Left lobe of liver (tissue), 2 donors: ENCODE measurements at places on chromosomes 1 and 21.
A peak's percentile ranks its signal among the peaks of the same experiment; 100 is the strongest.

DNA sequence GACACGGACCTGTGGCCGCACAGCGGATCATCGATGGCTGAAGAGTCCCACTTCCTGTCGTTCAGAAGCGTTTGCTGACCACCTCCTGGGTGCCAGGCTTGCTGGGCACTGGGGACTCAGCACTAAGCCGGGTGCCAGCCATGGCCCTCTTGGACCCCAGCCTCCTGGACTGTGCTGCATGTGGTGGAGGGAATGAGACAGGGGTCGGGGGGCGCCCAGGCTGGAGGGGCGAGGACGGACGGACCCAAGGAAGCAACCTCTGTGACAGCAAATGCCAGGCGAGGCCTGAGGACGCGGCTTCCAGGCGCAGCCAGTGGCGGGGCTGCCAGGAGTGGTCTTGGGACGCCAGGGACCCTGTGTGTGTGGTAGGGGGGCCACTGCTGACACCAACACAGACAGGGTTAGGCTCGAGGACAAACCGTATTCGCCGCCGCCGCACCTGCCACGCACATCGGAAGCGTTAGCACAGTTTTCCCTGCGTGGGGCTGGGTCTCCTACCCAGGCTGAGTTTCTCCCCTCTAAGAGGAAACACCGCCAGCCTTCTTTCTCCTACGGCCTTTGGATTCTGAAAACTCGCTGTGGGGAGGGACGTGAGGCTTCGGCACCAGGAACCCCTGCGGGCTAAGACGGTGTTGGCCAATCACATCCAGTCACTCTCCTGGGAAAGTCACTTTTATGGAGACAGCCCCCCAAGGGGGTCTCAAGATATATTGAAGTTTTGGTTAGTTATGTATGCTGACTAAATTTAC lies 3.1 kb upstream of the MXRA8 start:
- peak; percentile 42 for DNase-seq

DNA sequence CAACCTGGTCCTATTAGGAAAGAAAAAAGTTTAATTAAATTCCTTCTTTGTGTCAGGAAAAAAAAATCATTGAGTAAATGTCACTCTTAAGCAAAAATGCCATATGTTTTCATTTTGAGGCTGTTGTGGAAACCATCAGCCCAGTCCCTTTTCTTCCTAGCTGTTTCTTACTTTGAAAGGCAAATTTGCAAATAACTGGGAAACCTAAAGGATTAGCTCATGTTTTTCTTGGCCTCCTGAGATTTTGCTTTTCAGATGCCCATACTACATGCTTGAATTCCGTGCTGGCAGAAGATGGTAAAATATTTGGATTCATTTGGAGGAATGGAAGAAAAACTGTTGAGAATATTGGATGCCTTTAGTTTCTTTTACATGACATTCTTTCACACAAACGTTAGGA lies 182.1 kb upstream of the ADAMTS5 start:
- DNase-seq = no peak

GRCh38 chr1:104294259-104294658 lies 544.6 kb downstream of the AMY1C start:
- no peak for DNase-seq

DNA sequence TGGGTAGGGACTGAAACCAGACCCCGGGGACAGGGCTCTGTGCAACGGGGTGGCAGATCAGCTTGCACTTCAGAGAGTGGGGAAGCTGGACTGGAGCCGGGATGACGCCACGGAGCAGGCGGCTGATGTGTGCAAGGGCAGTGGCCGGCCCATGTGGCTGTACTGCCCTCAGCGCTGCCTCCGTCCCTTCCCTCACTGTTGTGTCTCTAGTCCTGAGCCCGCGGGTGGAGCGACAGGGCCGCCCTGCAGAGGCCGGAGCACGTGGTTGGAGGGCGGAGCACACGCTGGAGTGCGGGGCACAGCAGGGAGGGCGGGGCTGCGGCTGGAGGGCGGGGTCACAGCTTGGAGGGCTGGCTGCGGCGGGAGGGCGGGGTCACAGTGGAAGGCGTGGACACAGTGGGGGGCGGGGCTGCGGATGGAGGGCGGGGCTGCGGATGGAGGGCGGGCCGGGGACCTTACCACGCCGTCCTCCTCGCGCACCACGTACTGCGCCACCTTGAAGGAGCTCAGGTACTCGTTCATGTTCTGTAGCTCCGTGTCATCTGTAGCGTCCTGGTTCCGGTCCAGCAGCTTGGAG lies 52.4 kb downstream of the CHD5 start:
- DNase-seq = no peak

- DNase-seq = no peak
These were observed 23.2 kb downstream of the NUAK2 start for GRCh38 chr1:205298191-205298994.

- no peak for DNase-seq
These were observed 17.3 kb downstream of the CA6 start for GRCh38 chr1:8962812-8963530.

DNA sequence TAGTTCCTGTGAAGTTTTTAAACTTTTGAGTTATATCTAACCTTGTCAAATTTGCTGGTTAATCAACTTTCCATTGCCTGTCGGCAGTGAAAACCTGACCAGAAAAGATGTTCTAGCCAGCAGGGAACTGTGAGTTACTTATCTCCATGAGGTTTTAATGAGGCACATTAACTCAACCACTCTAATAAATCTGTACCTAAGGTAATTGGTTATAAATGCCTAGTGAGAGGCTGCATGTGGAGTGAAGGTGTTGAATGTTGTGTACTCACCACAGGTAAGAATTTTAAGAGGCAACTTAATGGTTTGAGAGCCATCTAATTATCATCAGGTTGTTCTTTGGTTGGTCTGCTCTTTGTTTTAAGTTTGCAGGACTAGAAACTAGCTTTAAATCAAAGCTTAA lies 138.4 kb upstream of the LHX8 start:
- no peak for DNase-seq

DNA sequence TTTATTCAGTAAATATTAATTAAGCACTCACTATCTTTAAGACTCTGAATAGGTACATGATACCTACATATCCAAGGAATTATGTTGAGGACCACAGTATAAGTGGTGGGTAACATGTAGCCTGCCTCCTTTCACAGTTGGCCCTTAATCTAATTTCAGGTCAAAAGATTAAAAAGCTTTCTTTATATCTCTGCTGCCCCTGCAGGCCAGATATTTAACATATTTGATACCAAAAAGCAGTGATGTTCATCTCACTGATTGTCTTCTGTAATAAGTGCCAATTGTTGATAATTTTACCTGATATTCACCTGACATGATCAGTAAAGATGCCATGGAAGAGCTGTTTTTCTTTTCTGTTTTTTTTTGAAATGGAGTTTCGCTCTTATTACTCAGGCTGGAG lies 36.5 kb downstream of the RLF start:
- DNase-seq = no peak

GRCh38 chr1:31335007-31335406 lies 37.9 kb downstream of the FABP3 start:
- no peak for DNase-seq
